ENCODE measurements at places on chromosomes 11 and 22.

DNA sequence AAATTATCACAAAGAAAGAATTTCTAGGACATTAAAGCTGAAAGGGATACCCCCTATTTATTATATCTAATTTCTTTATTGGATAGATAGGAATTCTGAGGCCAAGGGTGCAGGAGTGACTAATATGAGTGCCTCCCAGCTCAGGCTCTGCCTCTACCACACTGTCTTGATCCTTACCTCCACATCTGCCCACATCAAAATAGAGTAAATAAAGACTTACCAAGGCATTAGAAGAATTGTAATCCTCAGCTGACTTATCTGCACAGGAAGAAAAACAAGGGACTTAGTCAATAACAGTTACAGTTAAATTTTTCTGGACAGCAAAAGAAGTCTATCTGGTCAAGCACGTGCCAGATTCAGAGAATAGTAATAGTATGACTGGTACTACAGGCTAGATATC lies 72.6 kb upstream of the GDPD4 start:
- no peak for DNase-seq

DNA sequence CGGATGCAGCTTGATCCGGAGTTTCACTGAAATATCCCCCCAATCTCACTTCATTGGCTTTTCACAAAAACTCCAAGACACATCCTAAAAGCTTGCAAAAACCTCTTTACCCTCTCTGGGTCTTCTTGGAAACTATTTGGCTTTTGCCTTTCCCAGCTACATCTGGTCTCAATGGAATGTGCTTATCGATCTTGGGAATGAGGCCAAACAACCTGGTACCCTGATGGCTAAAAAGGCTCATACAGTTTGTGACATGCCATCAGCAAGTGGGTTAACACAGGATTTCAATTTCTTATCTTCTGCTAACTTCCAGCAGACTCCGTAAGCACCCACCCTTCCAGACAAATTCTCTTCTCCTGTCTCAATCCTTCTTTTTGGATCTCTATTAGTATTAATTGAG lies 45.9 kb upstream of the TEAD1 start:
- DNase-seq: no peak

DNA sequence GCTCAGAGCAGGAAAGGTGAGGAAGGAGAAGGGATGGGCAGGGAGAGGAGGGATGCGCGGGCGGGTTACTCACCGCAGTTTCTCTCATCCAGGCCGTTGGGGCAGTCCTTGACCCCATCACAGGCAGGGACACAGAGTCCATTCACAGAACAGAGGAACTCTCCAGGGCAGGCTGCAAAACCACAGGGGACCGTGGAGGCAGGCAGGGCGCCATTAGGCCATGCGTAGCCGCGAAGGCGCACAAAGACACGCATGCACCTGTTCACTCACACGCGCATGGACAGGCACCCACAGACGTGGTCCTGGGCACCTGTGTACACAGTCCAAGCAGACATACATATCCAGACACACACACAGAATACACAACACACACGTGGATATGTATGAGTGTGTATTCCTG lies 23.0 kb downstream of the KCTD17 start:
- DNase-seq: no peak

DNA sequence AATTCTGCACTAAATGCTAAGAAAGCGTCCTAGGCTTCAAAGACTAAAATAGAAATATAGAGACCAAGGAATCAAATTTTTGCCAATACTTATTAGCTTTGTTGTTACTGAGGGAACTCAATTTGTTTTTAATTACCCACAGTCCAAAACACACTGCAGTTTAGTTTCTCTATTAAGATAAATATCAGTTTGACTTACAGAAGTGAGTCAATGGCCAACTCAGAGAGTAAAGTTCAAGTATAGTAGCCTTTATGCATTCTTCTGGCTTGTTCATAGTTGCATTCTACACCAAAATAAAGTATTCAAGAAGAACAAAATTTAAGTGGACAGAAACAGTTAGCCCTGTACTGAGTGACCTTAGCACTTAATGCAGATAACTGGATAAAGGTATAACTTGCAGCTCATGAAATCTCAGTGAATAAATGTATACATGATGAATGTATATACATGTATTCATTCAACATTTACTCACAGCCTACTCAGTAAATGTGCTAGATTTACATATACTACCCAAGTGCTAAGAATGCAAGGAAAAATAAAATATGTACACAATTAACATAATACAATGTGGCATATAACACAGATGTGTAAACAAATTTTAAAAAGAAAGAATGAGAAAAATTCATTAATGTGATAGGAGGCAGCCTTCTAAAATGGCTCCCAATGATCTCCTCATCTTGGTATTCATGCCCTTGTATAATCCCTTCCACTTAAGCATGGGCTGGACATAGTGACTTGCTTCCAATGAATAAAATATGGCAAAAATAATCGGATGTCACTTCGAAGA lies 9.7 kb upstream of the RNF141 start:
- DNase-seq: no peak

DNA sequence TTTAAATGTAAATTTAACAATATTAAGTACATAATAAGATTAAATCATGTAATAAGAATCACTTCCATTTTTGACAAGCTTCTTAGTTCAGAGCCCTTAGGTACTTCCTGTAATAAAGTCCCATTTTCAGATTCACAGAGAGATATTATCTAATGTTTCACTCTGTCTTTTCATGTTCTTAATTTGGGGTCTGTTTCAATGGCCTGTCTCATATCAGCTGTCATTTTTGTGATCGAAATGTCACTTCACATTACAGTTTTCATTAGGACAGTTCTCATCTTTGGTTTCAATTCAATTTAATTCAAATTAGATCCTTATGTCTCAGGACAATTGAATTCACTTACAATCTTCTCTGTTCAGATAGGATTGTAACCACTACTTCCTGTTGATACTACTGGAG lies 22.6 kb upstream of the OLFML1 start:
- no peak for DNase-seq

DNA sequence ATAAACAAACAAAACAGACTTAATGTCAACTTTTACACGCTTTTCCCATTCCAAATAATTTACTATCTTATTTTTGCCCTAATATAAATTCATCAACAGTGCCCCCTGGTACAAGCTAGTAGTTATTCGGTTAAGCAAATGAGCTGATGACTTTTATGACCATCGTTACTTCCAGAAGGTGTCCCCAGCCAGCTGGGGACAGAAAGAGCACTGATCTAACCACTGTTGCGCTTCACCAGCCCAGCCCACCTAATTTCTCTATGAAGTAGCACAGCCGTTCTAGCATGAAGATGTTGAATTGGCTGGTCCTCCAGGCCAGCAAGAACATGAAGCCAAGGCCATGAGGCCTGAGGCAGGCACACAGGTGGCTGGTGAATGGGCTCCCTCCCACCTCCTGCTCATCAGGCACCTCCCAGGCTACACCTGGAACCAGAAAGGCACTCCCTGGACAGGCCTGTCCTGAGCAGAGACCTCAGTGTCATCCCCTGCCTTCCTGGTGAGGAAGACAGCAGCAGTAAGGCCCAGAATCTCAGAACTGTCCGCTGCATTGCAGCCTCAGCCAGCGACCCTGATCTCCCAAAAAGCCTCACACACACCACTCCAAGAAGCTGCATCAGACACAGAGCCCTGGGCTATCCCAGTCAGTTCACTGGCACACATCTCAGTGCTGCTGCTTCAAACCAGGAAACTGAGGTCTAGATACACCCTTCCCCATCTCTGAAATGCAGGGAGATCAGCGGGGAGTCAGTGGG lies 12.9 kb downstream of the GNB1L start:
- DNase-seq: no peak

GRCh38 chr11:71543866-71544265 lies 4.4 kb upstream of the KRTAP5-9 start:
- no peak for DNase-seq

- DNase-seq: no peak
Observed at GRCh38 chr11:118606157-118606843, 1.1 kb upstream of the PHLDB1 start.

DNA sequence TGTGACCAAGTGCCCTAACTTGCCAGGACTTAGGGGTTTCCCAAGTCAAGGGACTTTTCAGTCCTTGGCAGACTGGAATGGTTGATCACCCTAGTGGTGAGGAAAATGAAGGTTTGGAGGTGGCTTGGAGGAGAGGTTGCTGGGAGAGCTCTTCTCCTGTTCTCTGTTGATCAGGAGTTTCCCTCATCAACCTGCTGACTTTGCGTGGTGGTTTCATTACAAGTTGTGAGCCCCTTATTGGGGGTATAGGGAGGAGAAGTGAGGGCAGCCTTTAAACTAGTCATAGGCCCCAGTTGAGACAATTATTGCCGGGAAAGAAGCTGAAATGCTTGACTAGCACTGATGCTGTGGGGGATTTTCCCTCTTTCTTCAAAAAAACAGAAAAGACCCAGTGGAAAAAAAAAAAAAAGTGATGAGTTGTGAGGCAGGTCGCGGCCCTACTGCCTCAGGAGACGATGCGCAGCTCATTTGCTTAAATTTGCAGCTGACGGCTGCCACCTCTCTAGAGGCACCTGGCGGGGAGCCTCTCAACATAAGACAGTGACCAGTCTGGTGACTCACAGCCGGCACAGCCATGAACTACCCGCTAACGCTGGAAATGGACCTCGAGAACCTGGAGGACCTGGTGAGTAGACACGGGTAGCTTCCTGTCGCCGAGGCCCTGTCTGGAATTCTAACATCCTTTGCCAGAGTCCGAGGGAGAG lies at the start of gene CXCR5:
CXCR5 (plus strand) TSS at position 525 of the 704 bp plus-strand sequence; CDS start at position 575, 50 bp downstream.
- no peak for DNase-seq

GRCh38 chr11:34632105-34632791 lies 11.4 kb downstream of the EHF start:
- no peak for DNase-seq

GRCh38 chr11:94338651-94339050 lies 34.3 kb downstream of the IZUMO1R start:
- DNase-seq: no peak

DNA sequence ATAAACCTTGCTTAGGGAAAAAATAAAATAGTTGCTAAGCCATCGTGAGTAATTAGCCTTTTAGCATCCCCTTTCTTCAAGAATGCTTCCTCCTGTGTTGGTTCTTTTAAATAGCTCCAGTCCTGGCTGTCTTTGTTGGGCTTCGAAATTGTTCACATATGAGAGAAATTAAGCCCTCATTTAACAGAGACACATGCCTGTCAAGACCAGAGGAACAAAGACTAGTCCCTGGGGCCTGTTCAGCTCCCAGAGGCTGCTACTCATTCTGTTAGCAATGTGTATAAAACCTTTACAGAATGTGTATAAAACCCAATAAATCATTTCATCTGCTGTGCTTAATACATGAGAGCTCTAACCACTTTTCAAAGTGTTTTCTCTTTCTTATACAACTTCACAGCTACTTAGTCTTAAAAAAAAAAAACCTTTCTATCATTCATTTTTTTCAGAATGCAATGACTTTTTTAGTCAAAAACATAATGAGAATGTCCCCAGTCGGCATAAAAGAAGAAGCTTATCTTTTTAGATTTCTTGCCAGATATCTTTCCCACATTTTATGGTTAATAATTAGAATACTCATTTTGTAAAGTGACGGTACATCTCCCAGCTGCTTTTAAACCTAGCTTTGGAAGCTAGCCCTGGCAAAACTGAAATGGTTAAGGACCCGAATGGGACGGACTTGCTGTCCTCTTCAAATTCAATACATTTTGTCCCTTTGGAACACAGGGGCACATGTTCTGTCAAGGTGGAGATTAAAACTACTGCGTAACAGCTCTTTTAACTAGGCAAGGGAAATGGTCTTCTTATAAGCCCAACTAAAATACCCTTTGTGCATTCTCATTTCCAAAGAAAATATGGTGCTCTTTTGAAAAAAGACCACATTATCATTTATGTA lies 186.1 kb downstream of the SOX6 start:
- DNase-seq: no peak

GRCh38 chr22:42340829-42341383 lies 70.5 kb upstream of the TCF20 start:
- DNase-seq: no peak

- no peak for DNase-seq
Observed at GRCh38 chr11:36453678-36454077, 56.4 kb downstream of the TRAF6 start.

DNA sequence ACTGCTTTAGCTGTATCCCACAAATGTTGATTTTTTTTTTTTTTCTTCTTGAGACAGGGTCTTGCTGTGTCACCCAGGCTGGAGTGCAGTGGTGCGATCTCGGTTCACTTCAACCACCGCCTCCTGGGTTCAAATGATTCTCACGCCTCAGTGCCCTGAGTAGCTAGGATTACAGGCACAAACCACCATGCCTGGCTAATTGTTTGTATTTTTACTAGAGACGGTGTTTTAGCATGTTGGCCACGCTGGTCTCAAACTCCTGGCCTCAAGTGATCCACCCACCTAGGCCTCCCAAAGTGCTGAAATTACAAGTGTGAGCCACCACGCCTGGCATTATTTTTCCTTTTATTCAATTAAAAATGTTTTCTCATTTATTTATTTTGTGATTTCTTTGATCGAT lies 55.9 kb downstream of the PDHX start:
- no peak for DNase-seq

DNA sequence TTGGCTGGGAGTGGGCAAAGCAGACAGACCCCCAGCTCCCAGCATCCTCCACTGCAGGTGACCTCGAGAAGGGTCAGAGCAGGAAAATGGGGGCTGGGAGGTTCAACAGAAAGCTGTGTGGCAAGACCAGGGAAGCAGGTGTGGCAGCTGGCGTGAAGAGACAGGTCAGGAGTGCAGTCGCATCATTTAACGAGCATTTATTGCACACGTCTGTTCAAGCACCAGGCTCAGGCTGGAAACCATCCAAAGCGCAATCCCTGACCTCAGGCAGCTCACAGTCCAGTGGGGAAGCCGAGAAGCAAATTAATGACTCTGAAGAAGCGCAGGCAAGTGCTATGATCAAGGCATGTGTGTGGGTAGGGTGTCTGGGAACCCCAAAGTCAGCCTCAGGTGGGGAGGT lies 7.4 kb downstream of the SLC25A45 start:
- DNase-seq: no peak
